Stimulated activated CD4-positive, alpha-beta T cell treated with anti-CD3 and anti-CD28 coated beads, Interleukin-15, amount 100 ng/mL, for 48 hours (primary cell): ENCODE measurements at places on chromosomes 2 and 18.

DNA sequence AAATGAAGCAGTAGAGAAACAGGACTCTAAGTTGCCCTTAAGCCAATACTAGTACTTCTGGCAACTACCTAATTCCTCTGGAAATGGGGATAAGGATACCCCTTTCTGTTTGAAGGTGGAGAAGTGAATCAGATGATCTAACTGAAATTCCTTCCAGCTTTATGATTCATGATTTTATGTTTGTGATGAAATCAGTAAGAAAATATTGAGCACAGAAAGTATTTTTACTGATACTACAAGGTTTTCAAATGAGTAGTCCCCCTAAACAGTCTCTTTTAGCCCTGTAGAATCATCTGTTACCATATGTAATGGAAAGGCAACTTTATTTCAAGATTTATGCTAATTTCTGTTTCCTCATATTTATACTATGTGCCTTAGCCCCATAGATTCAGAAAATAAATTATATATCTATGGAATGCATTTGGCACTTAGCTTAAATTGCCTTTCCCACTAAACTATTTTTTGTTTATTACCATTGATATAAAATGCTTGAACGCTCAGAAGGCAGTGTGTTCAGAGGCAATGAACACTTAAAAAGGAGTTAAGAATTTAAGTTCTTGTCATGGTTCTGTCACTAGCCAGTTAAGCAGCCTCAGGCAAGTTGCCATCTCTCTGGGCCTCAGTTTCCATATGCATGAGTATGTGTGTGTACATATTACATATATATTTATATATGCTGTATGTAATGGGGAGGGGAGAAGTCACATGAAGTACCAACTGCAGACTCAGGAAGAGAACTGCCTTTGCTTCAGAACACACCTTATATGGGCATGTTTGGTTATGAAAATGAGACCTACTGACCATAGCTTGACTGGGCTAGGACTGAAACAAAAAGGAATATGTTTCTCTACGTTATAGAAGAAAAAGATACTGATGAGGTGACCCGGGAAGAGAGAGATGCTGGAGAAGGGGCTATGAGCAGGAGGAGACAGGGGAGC, 97.7 kb downstream of the CDC42EP3 start:
- DNase-seq = no peak

- no peak for DNase-seq
Measured at GRCh38 chr2:50746526-50746925, 285.4 kb downstream of the NRXN1 start.

DNA sequence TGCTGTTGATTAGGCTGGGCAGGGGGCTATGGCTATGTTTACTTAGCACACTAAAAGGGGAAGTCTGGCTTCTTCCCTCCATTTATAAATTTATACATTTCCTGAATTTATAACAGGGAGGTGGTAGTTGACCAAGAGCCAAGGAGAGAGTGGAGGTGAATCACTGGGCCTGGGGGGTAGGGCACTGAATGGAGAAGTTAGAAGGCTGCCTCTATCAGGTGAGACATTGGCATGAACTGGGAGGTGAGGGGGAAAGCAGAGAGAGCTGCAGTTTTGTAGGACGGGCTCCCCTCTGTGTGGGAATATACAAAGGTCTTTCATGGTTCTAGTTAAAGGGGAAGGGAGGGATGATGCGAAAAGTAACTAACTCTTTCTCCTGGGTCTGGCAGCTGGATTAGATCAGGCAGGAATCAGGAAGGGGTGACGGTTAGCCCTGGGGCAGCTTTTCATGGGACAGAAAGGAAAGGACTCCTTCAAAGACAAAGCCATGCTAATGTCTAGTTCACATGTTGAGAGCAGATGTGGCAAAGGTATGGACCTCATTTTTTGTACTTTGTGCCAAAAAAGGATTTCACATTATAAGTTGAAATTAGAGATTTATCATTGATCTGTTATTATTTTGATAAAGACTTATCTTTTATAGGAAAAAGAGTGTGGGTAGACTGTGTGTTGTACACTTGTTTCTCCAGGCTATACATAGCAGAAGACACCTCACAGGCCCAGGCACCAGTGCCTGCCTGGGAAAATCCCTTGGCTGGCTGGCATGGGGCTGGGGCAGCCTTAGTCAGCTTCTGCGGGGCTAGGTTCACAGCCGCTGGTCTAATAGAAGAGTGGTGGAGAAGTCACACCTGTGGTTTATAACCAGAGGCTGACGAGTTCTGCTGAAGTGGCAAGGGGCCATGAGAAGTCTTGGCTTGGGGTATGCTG, 158.7 kb downstream of the CLIP4 start:
- DNase-seq = no peak

DNA sequence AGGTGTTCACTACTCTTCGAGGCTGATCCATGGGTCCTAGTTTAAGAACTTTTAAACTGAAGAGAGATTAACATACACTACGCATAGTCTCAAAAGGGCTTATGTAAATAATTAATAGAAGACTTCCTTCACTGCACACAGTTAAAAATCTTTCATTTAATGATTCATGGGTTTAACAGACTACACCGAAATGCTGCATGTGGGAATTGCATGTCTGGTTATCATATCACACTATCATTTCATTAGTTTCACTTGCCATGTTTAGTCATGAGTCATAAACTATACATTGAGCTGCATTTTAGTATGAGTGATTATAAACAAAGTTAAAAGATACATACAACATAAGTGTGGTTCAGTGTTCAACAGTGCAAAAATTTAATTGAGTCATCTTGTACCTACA, 31.2 kb downstream of the GLS start:
- no peak for DNase-seq

- no peak for DNase-seq
Measured at GRCh38 chr2:139155991-139156390, 375.8 kb upstream of the NXPH2 start.

GRCh38 chr18:47932603-47933002, 2.1 kb upstream of the SMAD2 start:
- no peak for DNase-seq
